ENCODE measurements at places on chromosomes 4 and X. TPM values are rescaled to one million over a fixed set of nuclear protein-coding genes. Genes with fewer than 3 reads are reported as not detected.

DNA sequence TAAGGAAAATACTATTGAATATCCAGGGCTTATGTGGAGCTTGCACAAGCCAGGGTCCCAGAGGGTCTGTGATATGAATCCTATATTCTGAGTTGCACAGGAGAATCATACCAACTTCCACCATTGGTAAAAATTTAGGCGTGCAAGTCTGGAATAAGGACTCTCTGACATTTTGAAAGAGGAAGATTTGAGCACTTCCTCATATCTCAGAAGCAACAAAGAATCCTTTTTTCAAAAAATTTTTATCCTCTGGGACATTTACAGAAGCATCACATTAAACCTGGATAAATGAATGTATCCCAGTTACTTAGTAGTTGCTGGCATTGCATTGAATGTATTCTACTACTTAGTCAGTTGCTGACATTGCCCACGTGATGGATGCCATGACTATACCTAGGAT is 24.2 kb upstream of the CAMK2D start:
- DNase-seq = no peak

DNA sequence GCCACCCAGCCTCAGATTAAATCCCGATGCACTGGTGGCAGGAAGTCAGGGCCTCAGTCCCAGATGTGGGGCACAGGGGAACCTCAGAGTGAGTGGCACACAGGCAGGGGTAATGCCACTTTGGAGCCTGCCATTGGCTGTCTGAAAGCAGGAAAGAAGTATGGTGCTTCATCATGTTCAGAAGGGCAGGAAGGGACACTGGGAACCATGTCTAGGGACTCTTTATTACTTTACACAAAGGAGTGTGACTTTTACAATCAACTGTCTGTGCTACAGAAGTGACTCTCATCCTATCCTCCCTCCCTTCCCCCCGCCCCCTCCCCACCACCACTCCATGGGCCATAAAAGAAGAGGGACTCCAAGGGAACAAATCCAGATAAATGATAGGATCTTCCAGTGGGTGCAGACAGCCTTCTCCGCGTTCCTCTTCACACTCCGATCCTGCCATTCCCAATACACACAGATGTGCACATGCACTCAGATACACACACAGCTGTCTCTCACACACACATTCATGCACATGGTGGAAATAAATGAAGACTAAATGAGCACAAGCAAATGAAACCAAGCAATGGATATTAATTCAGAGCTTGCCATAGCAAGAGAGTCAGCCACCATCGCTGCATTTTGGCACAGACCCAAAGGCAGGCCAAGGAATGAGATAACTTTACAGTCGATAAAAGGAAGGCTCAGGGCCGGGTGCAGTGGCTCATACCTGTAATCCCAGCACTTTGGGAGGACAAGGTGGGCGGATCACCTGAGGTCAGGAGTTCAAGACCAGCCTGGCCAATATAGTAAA is 2.5 kb upstream of the TMEM154 start:
- DNase-seq = no peak

- DNase-seq = peak; percentile 83
These were observed 19.7 kb upstream of the CXCL6 start for GRCh38 chr4:73816814-73817213.

The IQCM gene
- 0.27 TPM for total RNA-seq

The VMA21 gene
- total RNA-seq = 78.9 TPM
